ENCODE measurements at places on chromosomes 6 and 20. TPM values are rescaled to one million over a fixed set of nuclear protein-coding genes. Genes with fewer than 3 reads are reported as not detected.

DNA sequence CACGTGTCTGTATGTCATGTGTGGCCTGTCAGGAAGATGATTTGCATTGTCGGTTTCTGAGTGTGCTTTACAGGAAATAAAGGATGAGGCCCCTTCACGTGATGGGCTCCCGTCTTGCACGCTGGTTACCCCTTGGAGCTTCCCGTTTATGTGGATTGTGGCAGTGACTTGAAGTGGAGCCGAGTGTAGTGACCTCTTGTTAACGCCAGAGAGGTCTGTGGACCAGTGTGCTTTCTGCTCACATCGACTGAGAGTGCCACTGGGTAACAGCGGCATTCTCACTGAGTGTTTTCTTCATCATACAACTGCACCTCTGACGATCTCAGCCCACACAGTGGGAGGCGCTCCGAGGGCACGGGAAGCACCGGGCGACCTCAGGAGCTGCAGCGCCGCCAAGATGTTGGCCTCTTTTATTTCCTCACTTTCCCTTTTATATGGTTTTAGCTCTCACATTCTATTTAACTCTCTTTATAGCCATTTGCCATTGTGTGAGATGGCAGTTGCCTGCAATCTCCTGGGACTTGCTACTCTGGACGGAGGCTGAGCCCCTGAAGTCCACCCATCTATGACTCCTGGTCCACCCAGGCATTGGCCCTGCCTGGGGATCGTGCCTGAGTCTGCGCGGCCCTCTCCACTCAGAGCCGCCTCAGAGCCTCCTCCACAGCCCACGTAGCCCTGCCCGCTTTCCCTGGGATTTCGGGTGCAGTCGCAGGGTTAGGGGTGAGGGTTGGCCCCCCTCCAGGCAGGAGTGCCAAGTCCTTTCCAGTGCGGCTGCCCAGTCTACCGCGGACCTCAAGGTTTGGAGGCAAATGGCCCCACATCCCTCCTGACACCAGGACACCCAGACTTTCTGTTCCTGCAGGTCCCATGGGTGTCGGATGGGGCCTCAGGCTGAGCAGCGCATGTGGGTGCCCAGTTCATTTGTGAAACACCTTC is 238.9 kb downstream of the ERMARD start:
- H3K4me1 ChIP-seq, result no peaks in the 10 kb centered on the region
- no peaks in the 10 kb centered on the region for H3K27me3 ChIP-seq
- DNase-seq, result peak; percentile 34
- H3K4me3 ChIP-seq, result no peak overlapping the region
- no peaks in the 10 kb centered on the region for H3K36me3 ChIP-seq

CALHM4 gene
- not detected for total RNA-seq

DNA sequence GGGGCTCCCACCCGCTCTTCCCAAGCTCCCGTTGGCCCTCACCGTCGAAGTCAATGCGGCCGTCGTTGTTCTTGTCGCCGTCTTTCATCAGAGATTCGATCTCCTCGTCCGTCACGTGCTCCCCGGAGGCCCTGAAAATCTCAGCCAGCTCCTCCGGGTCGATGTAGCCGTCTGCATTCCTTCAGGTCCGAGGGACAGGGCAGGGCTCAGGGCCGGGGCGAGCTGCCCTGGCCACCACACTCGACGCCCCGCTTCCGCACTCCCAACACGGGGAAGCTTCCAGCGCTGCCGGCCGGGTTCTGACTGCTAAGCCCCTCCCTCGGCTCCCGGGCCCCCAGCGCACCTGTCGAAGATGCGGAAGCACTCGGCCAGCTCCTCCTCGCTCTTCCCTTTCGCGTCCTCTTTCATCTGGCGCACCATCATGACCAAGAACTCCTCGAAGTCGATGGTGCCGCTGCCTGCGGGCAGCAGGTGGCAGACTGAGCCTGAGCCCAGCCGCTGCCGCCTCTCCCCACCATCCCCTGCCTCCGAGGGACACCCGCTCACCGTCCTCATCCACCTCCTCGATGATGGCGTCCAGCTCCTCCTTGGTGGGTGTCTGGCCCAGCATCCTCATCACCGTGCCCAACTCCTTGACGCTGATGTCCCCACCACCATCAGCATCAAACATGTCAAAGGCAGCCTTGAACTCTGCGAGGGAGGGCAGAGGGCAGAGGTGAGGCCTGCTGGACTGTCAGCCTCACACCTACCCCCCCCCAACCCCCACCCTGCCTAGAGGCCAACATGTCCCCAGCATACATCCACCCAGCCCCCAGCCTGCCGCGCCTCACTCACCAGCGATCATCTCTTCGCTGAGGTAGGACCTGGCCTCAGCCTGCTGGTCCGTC is 2.9 kb downstream of the TNNC2 start:
- DNase-seq, result no peak
- peaks cover 28% of the 10 kb centered on the region for H3K27me3 ChIP-seq
- H3K27ac ChIP-seq, result no peak overlapping the region

KIAA1755 gene
- total RNA-seq, result 16.1 TPM

- H3K36me3 ChIP-seq, result peaks cover 31% of the 10 kb centered on the region
- H3K4me1 ChIP-seq, result no peaks in the 10 kb centered on the region
- no peak for DNase-seq
- no peak overlapping the region for H3K27ac ChIP-seq
Measured at GRCh38 chr6:161261816-161262215, 12.0 kb downstream of the AGPAT4 start.

FRMD1 gene
- 11.8 TPM for total RNA-seq

DNA sequence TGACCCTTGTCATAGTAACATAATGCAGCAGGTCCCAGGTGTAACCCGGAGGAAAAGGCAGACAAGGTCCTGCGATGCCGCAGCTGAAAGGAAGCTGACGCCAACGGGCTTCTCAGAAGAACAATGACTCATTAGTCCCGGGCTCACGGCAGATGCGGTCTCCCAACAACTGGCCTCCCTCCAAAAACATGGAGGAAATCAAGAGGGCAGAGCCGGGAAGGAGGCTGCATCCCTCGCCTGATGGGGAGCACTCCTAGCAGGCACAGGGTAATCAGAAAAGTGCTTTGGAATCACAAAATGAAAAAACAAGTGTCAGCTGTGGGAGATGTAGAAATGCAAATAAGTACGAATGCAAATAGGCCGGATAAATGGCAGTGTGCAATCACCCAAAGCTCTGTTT is 165.2 kb upstream of the AGPAT4 start:
- H3K4me3 ChIP-seq, result peak overlapping the region; percentile 14
- H3K36me3 ChIP-seq, result no peaks in the 10 kb centered on the region
- peak; percentile 37 for DNase-seq

DNA sequence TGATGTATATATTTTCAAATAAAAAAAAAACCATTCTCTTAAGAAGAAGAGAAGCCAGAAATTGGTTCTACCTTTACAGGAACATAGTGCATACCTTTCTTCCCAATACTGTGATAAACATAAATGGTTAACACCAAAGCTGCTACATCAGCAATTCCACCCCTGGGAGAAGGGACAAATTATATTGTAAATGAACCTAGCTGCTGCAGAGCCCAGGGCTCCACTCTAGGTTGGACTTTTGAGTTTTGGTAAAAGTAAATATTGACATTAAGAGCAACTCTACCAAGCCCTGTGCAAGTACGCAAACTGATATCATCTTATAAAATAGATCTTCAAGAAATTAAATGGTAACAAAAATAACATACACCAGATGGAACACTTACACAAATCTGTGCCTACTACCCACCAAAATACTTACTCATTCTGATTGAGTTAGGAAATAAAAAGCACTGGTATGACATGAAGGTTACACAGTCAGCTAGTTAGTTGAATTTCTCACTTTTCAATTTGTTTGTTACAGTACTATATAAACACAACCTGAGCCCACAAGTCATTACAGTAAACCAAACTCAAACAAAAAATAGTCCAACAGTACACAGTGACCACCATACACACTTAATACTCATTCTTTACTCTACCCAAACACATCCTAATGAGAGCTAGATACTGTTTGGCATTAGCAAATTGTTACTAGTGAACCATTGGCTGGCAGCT is 223.3 kb upstream of the HEY2 start:
- no peak overlapping the region for H3K4me3 ChIP-seq
- peaks cover 7% of the 10 kb centered on the region for H3K27me3 ChIP-seq
- no peaks in the 10 kb centered on the region for H3K36me3 ChIP-seq
- no peak overlapping the region for H3K27ac ChIP-seq
- no peak for DNase-seq

SLC4A11 gene
- 0.78 TPM for total RNA-seq
